ENCODE measurements at places on chromosomes 1 and 21.

GRCh38 chr21:28283641-28284490 lies 708.8 kb downstream of the LTN1 start:
- DNase-seq, result no peak

DNA sequence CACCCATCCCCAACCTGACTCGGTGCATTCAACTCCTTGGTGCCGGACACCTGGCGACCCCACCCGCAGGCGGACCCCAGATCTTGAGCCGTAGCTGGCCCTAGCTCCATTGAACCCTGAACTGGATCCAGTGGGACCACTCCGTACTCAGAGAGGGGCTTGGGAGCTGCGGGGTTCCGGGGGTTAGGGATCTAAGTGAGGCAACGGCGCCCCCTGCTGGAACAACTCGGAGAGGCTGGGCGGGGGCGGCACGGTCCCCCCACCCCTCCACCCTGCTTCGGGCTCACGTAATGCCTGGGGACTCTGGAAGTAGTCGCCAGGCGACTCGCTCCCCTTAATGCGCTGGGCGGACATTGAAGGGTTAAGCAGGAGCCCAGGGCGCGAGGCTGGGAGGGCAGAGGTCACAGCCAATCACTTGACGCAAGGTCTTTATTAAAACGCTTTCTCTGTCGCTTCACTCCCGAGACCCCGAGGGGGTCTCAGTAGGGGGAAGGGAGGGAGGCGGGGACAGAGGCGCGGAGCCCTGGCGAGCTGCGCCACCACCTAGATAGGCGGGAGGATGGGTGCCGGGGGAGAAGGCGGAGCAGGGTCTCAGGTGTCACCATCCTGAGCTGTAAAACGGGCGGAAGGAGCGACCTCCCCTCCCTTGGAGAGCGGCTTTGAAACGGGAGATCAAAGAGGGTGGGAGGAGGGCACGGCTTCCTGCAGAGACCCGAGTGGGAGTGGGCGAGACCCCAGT lies 704 bp upstream of the CRABP2 start:
- DNase-seq, result peak; percentile 77

- no peak for DNase-seq
Measured at GRCh38 chr1:22508991-22509390, 54.3 kb upstream of the EPHA8 start.

- DNase-seq, result no peak
Measured at GRCh38 chr1:178023181-178023618, 53.3 kb upstream of the SEC16B start.

DNA sequence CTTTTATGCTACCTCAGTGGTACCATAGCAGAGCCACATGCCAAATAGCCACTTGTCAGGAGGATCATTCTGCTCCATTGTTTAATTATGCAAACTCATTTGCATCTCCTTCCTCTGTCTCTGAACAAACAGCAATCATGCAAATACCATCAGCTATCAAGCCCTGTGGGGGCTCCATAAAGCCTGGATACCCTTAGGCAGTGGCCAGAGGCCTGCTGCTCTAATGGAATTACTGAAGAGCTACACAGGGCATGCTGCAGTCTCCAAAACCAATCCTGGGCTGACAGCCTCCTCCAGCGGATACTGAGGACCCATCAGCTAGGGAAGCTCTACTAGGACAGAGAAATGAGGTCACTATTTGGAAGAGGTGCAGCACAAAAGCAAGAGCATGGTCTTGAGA lies 376.3 kb downstream of the KCNH1 start:
- DNase-seq, result no peak

DNA sequence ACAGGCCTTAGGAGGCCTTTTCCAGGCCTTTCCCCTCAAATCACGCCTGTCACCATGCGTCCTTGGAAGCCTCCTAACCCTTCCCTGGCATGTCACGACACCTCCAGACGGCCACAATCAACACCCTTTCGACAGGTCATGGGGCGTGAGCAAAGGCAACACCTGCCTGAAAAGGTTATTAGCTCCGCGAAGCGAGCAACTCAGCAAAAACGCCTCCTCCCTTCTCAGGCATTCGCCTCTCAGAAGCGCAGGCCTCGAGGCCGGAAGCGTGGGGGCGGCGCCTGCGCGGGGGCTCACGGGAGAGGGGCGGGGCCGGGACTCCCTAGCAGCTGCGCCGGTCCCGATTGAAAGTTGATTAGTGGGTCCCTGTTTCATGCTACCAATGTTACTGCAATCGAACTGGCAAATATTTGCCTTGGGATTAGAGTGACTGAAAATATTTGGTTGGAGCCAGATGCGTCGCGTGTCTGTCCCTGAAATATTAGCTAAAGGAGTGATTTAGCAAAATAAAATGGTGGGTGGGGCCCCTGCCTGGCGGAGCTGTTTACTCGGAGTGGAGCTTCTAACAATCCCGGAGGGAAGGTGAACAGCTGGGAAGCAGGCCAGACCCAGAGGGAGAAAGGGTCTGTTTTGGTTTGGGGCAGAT lies 44.9 kb downstream of the GFI1 start:
- DNase-seq, result no peak

DNA sequence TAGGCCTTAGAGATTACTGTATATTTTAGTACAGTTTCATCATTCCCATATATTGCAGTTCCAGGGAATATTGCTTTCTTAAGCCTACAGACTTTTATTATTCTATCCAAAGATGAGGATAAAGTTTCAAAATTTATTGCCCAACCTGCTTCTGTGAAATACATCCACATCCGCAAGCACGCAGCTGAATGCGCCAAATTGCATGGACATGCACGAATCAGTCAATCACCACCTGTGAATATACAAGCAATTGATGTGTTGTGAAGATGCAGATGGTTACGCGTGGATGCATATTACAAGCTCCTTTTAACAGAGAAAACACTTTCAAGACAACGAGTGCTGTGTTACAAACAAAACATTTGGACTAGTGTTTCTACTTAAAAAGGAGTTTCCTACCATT lies 577.8 kb upstream of the PLXNA2 start:
- no peak for DNase-seq

GRCh38 chr1:87826681-87827251 lies 498.1 kb downstream of the LMO4 start:
- no peak for DNase-seq

DNA sequence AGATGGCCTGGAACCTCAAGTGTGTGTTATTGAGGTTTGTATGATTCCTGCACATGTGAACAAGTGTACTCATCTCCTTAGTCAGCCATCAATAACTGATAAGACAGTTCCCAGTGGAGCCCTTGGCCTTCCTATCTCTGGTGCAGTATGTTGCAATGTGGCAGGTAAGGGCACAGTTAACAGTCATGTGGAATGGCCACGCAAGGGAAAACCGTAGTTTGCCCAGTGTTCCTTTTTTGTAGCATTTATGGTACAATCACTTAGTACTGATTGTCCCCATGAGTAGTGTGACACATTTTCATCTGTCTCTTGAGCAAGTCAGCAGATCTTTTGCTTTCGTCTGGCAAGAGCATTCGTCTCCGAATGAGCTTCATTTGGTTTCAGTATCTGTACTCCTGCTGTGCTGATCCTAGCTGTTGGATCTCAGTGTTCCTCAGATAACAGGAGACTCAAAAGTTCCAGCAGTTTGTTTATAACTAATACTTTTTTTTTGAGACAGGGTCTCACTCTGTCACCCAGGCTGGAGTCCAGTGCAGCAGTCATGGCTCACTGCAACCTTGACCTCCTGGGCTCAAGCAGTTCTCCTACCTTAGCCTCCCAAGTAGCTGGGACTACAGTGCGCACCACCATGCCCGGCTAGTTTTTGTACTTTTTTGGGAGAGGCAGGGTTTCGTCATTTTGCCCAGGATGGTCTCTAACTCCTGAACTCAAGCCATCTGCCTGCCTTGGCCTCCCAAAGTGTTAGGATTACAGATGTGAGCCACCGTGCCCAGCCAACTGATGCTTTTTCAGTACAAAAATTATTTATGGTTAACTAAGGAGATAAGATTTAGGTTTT lies 8.2 kb downstream of the CTPS1 start:
- DNase-seq, result no peak

- no peak for DNase-seq
Measured at GRCh38 chr1:33836911-33837310, 27.0 kb upstream of the HMGB4 start.

- DNase-seq, result no peak
Measured at GRCh38 chr1:21896652-21897532, 40.2 kb downstream of the HSPG2 start.

DNA sequence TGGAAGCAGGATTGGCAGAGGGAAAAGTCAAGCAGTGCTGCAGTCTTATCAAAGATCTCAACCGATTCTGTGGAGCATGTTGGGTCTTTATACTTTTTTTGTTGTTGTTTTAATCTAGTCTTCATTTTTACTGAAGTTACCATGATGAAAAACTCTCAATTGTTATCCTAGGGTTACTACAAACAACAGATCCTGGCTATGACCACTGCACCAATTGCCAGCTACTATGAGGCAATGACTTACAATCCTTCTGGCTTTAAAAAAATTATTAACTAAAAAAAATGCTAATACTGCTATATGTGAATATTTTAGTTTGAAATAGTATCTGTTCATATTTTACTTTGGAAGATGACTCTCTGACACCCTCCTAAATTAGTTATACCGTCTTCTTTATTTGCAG lies 145.9 kb downstream of the CNIH3 start:
- no peak for DNase-seq

- DNase-seq, result no peak
Measured at GRCh38 chr1:99363531-99363930, 99.2 kb downstream of the PLPPR4 start.

- DNase-seq, result peak; percentile 78
Measured at GRCh38 chr21:38219049-38219628, 37.7 kb upstream of the KCNJ15 start.

GRCh38 chr1:53465023-53465957 lies 6.1 kb downstream of the DMRTB1 start:
- DNase-seq, result no peak

DNA sequence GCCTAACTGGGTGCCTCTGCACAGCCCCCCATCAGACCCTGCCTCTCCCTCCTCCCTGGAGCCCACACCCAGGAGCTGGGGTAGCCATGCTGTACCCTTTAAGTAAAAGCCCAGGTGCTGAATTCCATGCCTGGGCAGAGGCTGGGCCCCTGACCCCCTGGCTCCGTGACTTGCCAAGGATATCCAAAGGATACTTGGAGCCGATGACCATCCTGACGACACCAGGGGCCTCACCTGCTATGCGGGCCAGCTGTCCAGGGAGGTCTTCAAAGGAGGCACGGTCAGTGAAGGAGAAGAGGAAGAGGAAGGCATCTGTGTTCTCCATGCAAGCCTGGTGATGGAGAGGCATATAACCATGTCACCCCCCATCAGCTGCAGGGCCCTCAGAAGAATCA lies 4.7 kb downstream of the CPLANE2 start:
- no peak for DNase-seq

DNA sequence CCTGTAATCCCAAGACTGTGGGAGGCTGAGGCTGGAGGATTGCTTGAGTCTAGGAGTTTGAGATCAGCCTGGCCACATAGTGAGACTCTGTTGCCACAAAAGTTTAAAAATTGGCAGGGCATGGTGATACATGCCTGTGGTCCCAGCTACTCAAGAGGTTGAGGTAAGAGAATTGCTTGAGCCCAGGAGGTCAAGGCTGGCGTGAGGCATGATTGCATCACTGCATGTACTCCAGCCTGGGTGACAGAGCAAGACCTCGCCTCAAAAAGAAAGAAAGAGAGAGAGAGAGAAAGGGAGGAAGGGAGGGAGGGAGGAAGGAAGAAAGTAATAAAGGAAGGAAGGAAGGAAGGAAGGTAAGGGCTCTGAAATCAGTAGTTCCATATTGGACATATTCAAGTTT lies 25.0 kb downstream of the GLUL start:
- no peak for DNase-seq

- peak; percentile 58 for DNase-seq
Measured at GRCh38 chr1:77281491-77282186, at the start of gene AK5. AK5 (plus strand) TSS chr1:77282019; CDS start chr1:77282314, 295 bp downstream.

GRCh38 chr1:246577720-246578106 lies 11.5 kb downstream of the CNST start:
- DNase-seq, result no peak

DNA sequence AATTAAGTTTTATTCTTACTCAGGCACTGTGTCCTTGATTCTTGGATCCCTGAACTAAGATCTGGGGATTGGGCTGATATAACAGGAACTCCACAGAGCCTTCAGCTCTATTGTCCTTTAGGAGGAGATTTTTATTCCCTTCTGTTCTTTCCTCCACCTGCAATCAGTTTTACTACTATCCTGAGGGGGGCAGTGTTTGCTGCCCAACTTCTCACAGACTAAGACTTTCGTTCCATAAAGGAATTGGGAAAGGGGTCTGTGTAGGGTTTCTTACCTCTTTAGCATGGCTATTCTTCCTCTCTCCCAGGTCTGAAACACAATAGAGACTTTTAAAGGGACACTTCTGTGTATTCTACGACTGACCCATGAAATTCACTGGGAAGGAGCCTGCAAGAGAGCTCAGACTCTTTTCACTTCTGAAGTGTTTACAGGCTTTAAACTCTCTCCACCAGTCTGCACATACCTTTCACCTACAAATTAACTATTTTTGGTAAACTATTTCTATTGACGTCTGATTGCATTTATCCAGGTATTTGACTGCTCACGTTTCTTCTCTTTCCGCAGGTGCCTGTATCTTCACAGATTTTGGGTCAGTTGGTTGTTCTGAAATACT lies 103.3 kb upstream of the DEPDC1 start:
- DNase-seq, result no peak

- DNase-seq, result no peak
Measured at GRCh38 chr1:155250246-155250632, 5.0 kb downstream of the ENTREP3 start.

DNA sequence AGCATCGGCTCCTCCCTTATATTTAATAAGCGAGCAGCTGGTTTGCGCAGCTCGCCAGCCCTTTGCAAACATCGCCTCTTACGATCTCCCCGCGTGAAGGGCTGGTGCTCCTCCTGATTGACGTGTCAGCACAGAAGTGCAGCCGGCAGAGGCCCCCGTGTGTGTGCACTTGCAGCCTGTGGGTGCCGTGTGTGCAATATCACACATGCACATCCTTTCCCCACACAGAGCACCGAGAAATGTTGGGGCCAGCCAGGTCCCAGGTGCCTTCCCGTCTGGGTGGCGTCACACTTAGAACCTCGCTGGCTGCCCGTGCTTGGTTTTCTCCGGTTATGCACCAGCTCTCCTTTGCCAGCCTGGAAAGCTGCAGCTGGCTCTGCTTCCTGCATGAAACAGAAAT lies 126.6 kb upstream of the AJAP1 start:
- DNase-seq, result no peak
